ENCODE measurements at places on chromosomes 1 and 21.
A peak's percentile ranks its signal among the peaks of the same experiment; 100 is the strongest.

GRCh38 chr1:59232216-59232615 lies 64.7 kb upstream of the FGGY start:
- H3K4me3 ChIP-seq, result no peak overlapping the region
- no peaks in the 10 kb centered on the region for H3K36me3 ChIP-seq
- H3K27me3 ChIP-seq, result no peaks in the 10 kb centered on the region
- no peak overlapping the region for H3K27ac ChIP-seq
- H3K4me1 ChIP-seq, result no peaks in the 10 kb centered on the region
- no peak for DNase-seq

DNA sequence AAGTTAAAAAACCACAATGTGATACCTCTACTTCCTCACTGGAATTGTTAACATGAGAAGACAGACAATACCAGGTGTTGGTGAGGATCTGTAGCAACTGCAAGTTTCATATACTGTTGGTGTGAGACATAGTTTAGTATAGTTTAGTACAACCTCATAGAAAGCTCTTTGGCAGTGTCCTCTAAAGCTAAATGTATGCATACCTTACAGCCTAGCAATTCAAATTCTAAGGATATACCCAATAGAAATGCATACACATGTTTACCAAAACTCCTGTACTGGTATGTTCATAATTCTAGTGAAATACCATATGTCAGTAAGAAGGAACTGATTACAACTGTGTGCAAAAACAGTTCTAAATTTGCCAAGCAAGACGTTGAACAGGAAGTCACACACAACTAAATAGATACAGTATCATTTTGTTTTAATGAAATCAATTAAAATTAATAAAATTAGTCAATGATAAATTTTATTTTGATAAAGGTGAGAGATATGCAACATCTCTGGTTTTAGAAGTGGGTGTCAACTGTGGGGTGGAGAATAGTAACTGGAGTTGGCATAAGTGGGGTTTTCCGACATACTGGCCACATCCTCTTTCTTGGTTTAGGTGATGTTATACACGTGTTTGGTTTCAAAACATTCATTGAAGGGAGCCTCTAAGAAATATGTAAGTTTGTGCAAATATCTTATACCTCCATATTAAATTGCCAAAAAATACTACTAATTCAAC lies 450.7 kb downstream of the PTPRC start:
- no peak overlapping the region for H3K4me3 ChIP-seq
- peak; percentile 66 for DNase-seq
- H3K36me3 ChIP-seq, result peaks cover 25% of the 10 kb centered on the region
- H3K4me1 ChIP-seq, result peaks cover 38% of the 10 kb centered on the region

DNA sequence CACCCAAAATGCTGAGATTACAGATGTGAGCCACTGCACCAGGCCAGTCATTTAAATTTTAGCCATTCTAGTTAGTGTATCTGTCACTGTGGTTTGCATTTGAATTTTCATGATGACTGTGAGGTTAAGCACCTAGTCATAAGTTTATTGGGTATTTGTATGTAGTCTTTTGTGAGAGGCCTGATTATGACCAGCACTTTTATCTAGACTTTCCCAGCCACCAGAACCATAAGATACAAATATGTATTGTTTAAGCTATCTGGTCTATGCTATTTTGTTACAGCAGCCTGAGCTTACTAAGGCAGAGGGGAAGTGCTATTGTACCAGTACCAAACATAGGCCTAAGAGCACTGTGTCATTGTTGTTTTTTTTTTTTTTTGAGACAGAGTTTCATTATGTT lies 19.9 kb upstream of the DNAJC6 start:
- H3K27me3 ChIP-seq, result no peaks in the 10 kb centered on the region
- H3K36me3 ChIP-seq, result no peaks in the 10 kb centered on the region
- no peak for DNase-seq
- no peak overlapping the region for H3K27ac ChIP-seq
- no peak overlapping the region for H3K4me3 ChIP-seq

DNA sequence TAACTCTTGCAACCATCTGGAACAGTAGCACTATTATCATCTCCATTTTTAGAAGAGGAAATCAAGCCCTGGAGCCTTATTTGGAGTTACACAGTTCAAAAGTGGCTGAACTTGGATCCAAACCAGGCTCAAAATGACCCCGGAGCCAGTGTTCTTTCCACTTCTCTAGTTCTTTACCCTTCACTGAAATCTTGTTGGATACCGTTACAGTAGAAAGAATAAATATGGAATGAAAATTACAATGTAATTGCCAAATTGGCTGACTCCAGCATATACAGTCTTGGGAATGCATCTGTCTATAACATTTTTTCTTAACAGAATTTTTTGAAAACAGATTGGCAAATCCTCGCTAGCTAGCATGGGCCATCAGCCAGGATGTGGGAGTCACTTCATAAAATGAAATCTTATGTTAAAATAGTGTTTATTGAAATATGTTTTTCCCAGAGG lies 261.4 kb downstream of the CTH start:
- H3K4me3 ChIP-seq, result no peak overlapping the region
- no peak overlapping the region for H3K27ac ChIP-seq
- no peaks in the 10 kb centered on the region for H3K36me3 ChIP-seq

DNA sequence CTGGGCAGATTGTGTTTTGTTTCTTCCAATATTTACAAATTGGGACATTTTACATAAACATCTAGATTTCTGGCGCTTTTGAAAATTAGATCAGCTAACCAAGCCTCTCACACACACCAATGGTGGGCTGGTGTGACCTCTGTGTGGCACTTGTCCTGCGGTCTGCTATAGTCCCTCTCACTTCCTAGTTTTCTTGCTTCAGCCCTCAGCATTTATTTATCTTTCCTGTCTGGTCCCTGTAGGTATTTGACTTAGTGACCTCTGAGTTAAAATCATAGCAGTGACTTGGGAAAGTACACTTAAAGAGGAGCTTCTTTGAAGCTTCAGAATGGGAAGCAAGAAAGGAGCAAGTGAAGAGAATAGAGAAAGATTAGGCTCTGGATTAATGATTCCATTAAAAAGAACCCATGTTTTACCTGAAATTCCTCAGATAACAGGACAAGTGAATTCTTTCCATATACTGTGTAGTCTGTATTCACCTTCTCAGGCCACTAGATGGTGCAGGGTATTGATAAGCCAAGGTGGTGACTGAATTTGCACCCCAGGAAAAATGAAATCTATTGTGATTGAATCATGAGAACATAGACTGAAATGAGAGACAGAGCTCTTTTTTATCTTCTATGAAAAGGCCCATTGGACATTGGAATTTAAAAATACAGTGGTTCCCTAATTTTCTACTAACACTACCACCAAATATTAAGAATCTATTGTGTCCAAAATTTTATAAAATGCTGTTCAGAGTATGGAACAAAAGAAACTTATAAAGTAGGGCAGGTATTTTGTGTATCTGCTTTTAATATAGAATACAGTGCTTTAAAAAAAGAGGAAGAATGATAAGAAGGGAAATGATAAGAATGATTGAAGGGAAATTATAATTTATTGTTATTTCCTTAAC lies 7.1 kb upstream of the DIPK1A start:
- no peak overlapping the region for H3K4me3 ChIP-seq
- H3K4me1 ChIP-seq, result peaks cover 43% of the 10 kb centered on the region
- H3K27ac ChIP-seq, result no peak overlapping the region
- no peaks in the 10 kb centered on the region for H3K27me3 ChIP-seq
- H3K36me3 ChIP-seq, result no peaks in the 10 kb centered on the region

GRCh38 chr1:227937031-227937837 lies 10.5 kb downstream of the WNT9A start:
- DNase-seq, result no peak
- H3K4me3 ChIP-seq, result no peak overlapping the region
- H3K36me3 ChIP-seq, result no peaks in the 10 kb centered on the region
- H3K27ac ChIP-seq, result no peak overlapping the region
- H3K27me3 ChIP-seq, result peaks cover 11% of the 10 kb centered on the region
- peaks cover 5% of the 10 kb centered on the region for H3K4me1 ChIP-seq

GRCh38 chr1:211320980-211321379 lies 5.7 kb upstream of the TRAF5 start:
- no peak overlapping the region for H3K27ac ChIP-seq
- peaks cover 2% of the 10 kb centered on the region for H3K36me3 ChIP-seq
- H3K4me3 ChIP-seq, result no peak overlapping the region
- H3K4me1 ChIP-seq, result peaks cover 32% of the 10 kb centered on the region
- H3K27me3 ChIP-seq, result no peaks in the 10 kb centered on the region

DNA sequence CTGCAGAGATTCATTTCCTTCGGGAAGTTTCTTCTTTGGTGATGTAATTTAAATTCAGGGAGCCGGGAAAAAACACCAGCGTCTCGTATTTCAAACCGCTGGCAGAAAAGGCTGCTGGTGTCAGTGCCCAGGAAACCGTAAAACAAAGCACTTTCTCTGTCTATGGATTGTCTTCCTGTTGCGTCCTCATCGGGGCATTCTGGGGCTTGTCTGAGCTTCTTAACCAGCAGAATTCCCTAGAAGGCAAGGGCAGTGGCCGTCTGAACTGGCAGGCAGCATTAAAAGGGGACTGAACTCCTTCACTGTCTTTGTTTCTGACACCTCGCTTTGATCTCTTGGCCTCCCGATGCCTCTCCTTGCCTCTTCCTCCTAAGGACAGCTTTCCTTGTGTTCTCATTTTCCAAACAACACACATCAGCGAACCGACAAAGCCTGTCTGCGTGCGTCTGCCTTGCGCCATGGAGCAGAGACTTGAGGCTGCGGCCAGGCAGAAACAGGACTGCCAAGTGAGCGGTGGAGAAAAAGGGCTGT lies 391.6 kb upstream of the VAMP3 start:
- no peak for DNase-seq
- H3K4me3 ChIP-seq, result no peak overlapping the region
- no peaks in the 10 kb centered on the region for H3K36me3 ChIP-seq
- H3K4me1 ChIP-seq, result no peaks in the 10 kb centered on the region

GRCh38 chr1:84995484-84996334 lies 1.2 kb downstream of the MCOLN2 start:
- peak overlapping the region; percentile 47 for H3K27ac ChIP-seq
- H3K36me3 ChIP-seq, result peaks cover 6% of the 10 kb centered on the region
- DNase-seq, result no peak
- peaks cover 56% of the 10 kb centered on the region for H3K4me1 ChIP-seq
- peaks cover 35% of the 10 kb centered on the region for H3K27me3 ChIP-seq
- peak overlapping the region; percentile 66 for H3K4me3 ChIP-seq

- no peak for DNase-seq
- H3K4me1 ChIP-seq, result no peaks in the 10 kb centered on the region
- no peak overlapping the region for H3K27ac ChIP-seq
- H3K36me3 ChIP-seq, result no peaks in the 10 kb centered on the region
These were observed 42.7 kb upstream of the GOLT1A start for GRCh38 chr1:204256531-204256930.

DNA sequence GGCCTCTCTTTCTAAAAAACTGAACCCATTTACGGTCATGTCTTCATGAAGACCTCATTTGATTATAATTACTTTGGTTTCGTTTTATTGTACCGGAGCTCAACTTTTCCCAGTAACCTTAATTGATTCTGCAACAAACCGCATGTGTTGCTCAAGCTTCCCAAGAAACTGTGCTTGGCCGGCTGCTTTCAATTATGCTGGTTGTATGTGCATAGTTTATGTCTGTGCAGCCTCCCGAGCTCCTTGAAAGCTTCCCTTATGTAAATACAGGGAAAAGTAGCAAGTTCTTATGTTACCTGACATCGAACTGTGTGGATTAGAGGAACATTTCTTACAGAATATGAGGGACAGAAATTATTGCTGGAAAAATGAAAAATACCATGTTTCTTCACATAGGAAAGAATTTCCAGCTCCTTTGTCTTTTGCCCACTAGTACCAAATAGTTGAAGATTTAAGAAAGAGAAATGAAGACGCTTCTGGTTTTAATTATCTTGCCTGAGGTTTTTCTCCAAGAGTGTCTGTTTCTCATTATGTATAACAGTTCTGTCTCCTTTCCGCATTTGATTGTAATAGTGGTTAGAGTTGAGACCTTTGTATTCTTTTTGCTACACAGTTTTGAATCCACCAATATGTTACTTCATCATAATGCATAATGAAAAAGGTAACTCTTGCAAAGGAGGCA lies 2.1 kb downstream of the VCAM1 start:
- H3K4me3 ChIP-seq, result no peak overlapping the region
- H3K36me3 ChIP-seq, result no peaks in the 10 kb centered on the region
- no peak overlapping the region for H3K27ac ChIP-seq
- DNase-seq, result no peak
- no peaks in the 10 kb centered on the region for H3K4me1 ChIP-seq
- H3K27me3 ChIP-seq, result peaks cover 14% of the 10 kb centered on the region
